NCI-H1417 treated with DMSO at 0.1 percent for 48 hours (cell line): ENCODE measurements at places on chromosomes 6 and 20.

- DNase-seq = no peak
Measured at GRCh38 chr6:137884149-137884909, 17.3 kb downstream of the TNFAIP3 start.

GRCh38 chr6:105611606-105612005 is 208.7 kb upstream of the PREP start:
- no peak for DNase-seq

DNA sequence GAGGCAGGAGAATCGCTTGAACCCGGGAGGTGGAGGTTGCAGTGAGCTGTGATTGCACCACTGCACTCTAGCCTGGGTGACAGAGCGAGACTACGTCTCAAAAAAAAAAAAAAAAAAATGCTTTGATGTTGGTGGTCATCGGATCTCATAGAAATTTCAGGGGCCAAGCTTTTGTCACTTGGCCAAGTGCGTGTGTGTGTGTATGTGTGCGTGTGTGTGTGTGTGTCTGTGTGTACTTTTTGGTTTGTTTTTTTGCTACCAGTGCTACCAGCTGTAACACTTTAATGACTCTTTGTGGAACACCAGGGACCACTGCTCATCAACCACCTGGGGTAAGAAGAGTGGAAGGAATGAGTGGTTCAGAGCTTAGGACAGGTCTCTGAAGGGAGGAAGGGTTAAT is 49.7 kb downstream of the TRAF3IP2 start:
- no peak for DNase-seq

DNA sequence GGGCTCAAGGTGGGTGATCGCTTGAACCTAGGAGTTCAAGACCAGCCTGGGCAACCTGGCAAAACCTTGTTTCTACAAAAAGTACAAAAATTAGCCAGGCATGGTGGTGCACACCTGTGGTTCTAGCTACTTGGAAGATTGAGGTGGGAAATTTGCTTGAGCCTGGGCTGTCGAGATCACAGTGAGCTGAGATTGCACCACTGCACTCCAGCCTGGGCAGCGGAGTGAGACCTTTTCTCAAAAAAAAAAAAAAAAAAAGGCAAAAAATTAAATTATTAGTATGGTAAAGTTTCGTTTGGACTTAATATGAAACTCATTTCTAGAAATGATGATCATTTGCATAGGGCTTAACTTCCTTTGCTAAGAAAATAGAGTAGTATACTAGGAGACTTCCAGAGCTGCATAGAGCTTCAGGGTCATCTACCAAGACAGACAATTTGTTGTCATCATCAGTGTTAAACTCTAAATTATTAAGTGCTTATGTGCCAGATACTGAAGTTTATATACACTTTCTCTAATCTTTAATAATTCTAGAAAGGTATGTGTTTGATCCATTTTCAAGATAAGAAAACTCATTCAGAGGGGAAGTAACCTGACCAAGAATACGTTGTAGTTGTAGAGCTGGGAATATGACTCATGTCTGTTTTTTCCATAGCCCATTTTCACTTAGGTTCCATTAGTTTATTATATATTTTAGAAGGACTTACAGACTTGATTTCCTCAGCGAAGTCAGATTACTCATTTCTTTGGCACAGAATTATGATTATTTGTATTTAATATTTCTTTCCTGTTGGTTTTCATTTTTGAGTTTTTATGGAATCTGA is 84.5 kb downstream of the SLC16A10 start:
- DNase-seq = no peak

GRCh38 chr6:82786248-82786647 is 279.4 kb downstream of the UBE3D start:
- DNase-seq = no peak
